ENCODE measurements at places on chromosomes 13 and 19.

- DNase-seq, result no peak
Observed at GRCh38 chr19:35553385-35554000, 8.1 kb downstream of the TMEM147 start.

- DNase-seq, result peak; percentile 4
Observed at GRCh38 chr19:40165362-40165937, 25.8 kb upstream of the MAP3K10 start.

DNA sequence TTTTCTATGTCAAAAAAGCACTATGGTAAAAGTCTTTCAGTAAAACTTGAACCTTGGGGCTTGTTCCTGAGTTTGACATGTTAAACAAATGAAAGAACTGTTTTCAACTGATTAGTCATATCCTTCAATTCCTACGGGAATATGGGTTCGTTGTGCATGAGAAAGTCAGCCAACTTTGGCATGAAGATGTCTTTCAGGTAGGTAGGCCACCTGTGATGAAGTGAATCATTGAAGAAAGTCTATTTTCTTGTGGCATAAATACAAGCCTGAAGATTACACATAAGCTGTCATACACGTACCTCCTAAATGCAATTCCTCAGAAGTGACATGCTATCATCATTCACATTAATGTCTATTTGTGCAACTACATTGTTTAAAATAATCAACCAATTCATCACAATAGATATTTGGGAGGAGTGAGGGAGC lies 513.0 kb downstream of the IRS2 start:
- DNase-seq, result no peak

GRCh38 chr19:8965887-8966286 lies 44.3 kb downstream of the MUC16 start:
- DNase-seq, result no peak

- no peak for DNase-seq
Observed at GRCh38 chr13:50712456-50712855, 131.0 kb downstream of the DLEU7 start.

DNA sequence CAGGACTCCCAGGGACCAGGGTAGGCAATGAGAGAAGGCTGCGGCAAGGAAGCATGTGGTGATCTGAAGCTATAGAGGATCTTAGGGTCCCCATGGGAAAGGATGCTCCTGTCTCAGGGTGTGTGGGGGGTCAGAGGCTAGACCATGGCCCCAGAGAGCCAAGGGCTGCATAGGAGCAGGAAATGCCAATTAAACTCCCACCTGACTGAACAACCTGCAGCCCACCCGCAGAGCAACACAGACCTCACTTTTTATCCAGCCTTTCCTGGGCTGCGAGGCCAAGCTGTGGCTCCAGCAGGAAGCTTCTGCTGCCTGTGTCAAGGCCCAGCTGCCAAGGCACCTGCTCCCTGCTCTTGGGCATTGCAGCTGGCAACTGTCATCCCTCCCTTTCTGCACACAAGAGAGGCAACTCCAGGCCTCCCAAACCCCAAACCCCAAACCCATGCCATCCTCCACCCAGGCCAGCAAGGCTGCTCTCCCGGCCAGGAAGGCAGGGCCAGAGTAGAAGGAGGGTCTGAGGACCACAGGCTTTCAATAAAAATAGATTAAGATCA lies 290.1 kb downstream of the FOXO1 start:
- peak; percentile 2 for DNase-seq

GRCh38 chr19:53132141-53132991 lies at the start of gene ZNF415:
Gene ZNF415 (minus strand): TSS chr19:53132910. CDS start chr19:53122676, 10,234 bp downstream.
- DNase-seq, result peak; percentile 40

GRCh38 chr13:93496985-93497673 lies 270.5 kb downstream of the GPC6 start:
- DNase-seq, result peak; percentile 52

DNA sequence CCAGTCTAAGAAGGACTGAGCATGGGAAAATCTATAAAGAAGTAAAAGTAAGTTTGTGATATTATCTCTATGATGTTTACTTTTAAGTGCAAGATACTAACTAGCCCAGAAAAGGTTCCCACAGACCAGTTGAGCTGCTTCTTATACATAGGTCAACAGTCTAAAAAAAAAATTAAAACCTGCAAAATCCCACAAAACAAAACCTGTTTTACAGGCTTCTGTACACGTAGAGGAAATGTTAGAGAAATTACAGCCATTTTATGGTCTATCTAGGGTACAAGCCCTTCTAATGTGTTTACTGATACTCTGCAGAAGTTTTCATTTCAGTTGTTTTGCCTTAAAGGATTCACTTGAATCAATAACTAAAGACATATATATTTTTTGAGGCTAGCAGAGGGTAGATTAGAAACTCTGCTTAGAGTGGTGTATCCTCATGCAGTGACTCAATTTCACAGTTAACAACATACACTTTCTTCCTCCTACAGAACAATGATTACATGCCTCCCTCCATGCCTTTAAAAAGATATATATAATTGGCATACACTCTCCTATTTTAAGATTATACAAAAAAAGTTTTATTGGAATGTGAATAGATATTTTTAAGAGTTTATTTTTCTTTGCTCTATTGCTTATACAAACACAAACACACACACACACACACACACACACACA lies 43.9 kb downstream of the CAB39L start:
- no peak for DNase-seq

DNA sequence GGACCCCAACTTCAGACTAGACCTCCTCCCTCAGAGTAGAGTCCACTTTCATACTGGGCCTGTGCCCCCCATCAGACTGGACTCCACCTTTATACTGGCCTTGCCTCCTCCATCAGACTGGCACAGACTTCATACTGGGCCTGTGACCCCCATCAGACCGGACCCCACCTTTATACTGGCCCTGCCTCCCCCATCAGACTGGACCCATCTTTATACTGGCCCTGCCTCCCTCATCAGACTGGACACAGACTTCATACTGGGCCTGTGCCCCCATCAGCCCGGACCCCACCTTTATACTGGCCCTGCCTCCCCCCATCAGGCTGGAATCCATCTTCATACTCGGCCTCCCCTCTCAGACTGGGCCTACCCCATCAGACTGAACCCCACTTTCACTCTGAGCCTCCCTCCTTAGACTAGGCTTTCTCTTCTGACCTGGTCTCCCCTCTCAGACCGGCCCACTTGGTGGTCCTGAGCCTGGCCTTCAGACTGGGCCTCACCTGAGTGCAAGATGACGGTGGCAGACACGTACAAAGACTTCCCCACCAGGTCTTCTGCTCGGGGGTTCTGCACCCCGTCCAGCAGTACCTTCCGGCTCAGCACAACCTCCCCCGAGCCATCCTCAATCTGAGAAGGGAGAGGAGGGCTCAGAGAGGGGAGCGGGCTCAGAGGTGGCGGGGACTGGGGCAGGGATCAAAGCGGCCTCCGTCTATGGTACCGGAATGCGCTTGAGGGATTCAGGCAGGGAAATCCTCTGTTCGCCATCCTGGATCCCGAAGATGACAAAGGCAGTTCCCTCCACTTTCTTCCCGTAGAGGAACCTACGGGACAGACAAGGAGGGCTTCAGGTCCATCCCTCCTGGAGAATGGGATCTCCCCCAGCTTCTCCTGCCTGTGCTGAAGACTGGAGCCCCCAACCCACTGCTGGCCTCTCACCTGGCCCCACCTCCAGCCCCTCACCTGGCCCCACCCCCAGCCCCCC lies 7.5 kb downstream of the C3 start:
- DNase-seq, result no peak

DNA sequence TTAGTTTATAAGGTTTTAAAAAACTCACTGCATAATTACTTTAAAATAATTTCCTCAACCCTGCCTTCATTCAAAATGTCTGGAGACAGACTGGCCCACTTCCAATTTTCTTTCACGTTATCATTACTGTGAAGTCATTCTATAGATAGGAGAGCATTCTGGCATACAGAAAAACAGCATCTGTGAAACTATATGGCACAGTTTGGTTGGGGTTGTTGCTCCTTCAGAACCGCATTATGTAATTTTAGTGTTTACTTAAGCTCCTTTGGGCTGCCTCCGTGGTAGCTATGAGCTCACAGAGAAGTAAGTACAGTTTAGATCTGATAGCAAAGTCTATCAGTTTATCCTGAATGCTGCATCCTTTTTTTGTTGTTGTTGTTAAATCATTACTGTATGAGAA lies 104.3 kb downstream of the KCNRG start:
- no peak for DNase-seq

DNA sequence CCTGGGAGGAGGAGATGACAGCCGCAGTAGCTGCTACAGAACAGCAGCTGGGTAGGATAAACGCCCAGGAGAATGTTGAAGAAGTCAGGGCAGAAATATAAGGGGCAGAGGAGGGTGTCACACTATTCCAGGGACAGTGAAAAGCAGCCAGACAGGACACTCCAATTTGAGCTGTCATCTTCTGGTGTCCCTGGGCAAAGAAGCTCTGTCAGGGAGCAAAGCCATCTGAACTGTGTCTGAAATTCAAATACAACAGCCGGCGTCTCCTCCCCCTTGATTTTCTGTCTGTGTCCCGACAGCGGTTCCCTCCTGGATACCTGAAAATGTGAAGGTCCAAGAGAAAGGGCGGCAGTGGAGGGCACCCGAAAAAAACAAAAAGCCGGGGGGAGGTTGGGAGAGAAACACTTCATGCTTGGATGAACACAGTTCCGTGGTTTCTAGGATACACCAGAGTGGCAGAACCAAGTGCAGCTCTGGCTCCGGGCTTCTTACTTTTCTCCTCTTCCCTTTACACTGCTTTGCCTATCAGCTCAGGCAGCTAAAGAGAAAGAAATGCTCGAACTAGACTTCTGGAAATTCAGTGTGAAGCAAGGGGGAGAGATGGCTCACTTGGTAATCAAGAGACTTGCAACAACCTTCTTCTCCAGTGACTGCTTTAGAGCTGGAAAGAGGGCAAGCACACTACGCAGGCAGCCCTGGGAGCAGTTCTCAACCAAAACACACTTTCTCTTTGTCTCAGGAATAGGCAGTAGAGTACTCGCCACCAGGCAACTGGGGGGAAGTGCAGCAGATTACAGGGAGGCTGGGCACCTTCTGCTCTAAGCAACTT lies 465.6 kb downstream of the ITGBL1 start:
- DNase-seq, result peak; percentile 93

- DNase-seq, result no peak
Observed at GRCh38 chr13:94028650-94029049, 450.8 kb downstream of the DCT start.

DNA sequence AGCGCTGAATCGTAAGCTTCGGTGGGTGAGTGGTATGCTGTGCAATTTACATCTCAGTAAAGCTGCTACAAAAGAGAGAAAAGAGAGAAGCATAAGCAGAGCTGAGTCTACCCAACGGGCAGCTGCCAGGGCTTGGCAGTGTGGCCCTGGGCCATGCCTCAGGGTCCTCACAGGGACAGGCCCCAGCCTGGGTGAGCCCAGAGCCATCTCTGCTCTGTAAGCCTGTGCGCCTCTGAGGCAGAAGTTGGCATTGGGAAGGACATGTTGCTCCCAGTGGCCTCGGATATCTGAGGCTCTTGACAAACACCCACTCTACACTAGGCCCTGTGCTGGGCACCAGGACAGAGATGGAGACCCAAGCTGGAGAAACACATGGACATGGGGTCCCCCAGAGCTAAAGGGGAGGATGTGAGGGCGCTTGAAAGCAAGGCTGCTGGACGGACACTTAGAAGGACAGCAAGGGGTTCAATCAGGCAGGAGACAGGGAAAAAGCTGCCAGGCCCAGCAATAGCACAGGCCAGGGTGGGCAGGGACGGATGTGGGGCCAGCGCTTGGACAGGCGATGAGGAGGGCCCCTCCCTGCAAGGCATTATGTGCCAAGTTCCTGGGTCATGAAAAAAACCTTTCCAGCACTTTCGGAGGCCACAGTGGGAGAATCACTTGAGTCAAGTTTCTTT lies 14.7 kb downstream of the PPP6R1 start:
- no peak for DNase-seq

- DNase-seq, result peak; percentile 26
Observed at GRCh38 chr13:78326633-78327032, 276.7 kb downstream of the POU4F1 start.

- no peak for DNase-seq
Observed at GRCh38 chr13:37383856-37384370, 214.7 kb downstream of the POSTN start.
